ENCODE measurements at places on chromosomes 16 and 17.
A peak's percentile ranks its signal among the peaks of the same experiment; 100 is the strongest.

GRCh38 chr16:27330542-27330941, 16.8 kb downstream of the IL4R start:
- peak; percentile 79 for DNase-seq

DNA sequence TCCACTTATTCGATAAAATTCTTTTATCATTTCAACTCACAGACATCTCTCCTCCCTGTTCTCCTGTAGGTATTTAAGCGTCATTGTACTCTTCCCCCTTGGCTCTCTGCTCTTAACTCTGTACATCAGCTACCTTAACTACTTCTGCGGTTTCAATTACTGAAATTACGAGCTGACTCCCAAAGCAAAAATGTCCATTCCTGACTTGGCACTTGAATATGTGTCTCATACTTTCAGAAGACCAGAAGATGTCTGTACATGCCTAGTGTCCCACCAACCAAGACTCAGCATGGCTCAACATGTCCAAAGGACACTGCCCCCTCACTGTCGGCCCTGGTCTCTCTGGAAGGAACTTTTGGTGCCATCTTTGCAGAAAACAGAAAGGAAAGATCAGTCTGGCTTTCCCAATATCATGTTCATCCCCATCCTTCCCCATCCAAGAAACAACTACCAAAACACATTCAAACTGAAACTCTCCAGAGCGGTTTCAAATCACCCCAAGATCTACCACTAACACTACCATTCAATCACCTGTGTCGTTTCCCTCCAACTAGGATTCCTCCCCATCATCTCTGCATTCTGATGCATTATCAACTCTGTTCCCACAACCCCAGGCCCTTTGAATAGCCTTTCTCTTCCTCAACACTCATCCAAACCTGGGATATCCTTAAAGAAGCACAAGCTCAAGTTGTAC, 74.9 kb downstream of the ZFHX3 start:
- DNase-seq, result no peak

DNA sequence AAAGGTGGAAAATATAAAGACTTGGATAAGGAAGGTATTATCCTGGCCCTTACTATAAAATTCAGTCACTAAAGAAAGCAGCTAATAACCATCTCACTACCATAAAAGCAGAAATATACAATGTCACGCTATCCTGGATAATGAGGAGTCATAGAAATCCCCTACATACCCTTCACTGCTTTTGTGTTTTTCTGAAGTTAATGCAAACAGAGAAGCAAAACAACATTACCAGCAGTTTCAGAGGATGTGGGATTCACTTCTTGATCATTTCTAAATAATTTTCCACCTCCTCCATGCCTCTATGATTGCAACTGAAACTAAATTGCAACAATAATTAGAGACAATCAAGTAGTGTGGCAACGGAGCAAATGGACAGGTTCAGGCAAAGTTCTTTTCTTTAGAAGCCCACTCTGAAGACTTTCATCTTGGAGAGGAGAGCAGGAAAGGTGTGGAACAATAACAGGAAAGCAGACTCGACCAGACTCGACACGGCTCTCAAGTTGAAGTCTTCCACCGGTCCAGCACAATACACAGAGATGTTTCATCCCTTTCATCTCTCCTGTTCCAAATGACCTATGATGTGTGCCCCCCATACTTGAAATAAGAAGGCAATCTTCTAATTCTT, 10.2 kb downstream of the CYTH1 start:
- DNase-seq, result peak; percentile 49

DNA sequence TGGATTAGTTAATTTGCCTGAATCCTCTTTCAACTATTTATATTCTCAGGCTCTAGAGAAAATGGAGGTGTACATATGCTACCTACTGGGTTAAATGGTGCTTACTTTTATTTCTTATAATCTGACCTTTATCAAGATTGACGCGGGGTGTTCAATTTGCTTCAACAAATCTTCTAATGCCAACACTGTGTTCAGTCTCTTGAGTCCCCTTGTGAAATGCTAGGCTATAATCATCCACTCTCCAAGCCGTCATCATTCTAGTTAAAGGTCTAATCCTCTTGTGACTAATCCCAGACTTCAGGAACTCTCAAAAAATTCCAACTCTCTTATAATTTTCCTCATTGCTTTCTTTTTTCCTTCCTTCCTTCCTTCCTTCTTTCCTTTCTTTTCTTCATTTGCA, 1396.2 kb downstream of the CDH8 start:
- no peak for DNase-seq

GRCh38 chr16:4212934-4213296, 29.0 kb downstream of the SRL start:
- peak; percentile 49 for DNase-seq

- no peak for DNase-seq
These were observed 7.1 kb downstream of the GLYR1 start for GRCh38 chr16:4839942-4840341.

DNA sequence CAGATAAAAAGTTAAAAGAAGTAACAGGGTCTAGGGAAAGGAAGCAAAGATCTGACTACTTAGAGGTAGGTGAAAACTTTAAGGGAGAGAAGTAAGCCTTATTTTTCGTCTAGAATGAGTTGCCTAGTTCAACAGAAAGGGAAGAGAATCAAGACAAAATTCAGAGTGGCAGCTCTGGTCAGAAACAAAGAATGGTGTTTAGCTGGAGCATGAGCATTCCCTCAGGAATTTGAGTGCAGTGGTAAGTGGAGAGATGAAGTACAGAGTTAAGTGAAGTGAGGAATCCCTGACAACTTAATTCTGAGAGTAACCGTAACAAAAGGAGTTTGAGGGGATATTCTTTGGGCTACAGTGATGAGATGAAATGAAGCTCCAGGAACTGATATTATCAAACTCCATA, 11.5 kb downstream of the SMG6 start:
- DNase-seq, result no peak

GRCh38 chr16:11744075-11744470, 1.4 kb upstream of the TXNDC11 start:
- no peak for DNase-seq

DNA sequence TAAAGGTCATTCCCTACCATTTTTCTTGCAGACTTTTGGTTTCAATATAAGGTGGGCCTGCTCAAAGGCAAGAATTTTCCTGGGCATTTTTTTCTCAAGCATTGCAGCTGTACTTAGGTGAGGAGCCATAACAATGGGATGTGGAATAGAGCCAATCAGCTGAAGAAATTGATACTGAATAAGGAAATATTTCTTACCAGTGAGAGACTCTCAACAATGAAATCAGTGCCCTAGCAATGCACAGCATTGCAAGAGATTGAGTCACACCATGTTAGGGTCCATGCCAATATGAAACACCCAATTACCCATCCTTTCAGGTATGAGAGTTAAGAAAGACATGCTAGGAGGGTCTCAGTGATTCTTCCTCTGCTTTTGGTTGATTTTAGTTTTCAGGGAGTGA, 237.6 kb downstream of the SOX9 start:
- no peak for DNase-seq

- peak; percentile 90 for DNase-seq
These were observed 6.0 kb upstream of the CHRNE start for GRCh38 chr17:4908711-4909496.
